T47D (cell line): ENCODE measurements at places on chromosomes 1 and 21.

- no peak for DNase-seq
Observed at GRCh38 chr1:210536254-210536961, 207.7 kb downstream of the HHAT start.

- DNase-seq: no peak
Observed at GRCh38 chr1:80799457-80799856, 1001.3 kb upstream of the ADGRL2 start.

DNA sequence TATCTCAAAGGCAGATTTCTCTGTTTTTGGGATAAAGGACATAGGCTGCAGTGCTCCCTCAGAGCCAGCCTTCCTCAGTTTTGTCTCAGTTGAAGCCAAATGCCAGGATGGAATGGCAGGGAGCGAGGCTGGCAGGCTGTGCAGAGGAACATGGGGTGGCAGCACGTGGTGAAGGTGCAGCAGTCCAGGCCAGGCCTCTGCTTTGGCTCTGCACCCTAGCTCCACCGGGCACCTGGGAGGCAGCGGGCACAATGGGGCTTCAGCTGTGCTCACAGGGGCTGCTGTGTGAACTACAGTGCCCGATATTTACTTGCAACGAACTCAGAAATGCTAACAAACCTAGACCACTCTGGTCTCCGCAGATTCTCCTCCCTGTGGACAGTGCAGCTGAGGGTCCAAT is 319.6 kb downstream of the ZNF326 start:
- no peak for DNase-seq

GRCh38 chr1:38246955-38247952 is 200.7 kb upstream of the POU3F1 start:
- DNase-seq: no peak

DNA sequence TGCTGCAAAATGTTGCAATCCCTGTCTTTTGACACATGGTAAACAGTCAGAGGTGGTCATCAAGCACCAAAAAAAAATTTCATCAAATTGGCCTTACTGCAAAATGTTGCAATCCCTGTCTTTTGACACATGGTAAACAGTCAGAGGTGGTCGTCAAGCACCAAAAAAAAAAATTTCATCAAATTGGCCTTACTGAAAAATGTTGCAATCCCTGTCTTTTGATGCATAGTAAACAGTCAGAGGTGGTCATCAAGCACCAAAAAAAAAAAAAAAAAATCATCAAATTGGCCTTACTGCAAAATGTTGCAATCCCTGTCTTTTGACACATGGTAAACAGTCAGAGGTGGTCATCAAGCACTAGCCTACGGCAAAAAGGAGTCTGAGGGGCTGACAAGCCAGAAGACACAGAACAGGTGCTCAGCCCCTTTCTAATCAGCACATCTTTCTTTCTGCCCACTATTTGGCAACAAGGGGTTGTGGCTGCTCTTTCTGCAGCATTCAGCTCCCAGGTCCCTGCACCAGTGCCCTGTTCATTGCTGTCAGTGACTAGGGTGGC is 223.8 kb downstream of the KCNH1 start:
- DNase-seq: no peak

GRCh38 chr1:89130716-89131115 is 4.8 kb upstream of the GBP2 start:
- DNase-seq: no peak

DNA sequence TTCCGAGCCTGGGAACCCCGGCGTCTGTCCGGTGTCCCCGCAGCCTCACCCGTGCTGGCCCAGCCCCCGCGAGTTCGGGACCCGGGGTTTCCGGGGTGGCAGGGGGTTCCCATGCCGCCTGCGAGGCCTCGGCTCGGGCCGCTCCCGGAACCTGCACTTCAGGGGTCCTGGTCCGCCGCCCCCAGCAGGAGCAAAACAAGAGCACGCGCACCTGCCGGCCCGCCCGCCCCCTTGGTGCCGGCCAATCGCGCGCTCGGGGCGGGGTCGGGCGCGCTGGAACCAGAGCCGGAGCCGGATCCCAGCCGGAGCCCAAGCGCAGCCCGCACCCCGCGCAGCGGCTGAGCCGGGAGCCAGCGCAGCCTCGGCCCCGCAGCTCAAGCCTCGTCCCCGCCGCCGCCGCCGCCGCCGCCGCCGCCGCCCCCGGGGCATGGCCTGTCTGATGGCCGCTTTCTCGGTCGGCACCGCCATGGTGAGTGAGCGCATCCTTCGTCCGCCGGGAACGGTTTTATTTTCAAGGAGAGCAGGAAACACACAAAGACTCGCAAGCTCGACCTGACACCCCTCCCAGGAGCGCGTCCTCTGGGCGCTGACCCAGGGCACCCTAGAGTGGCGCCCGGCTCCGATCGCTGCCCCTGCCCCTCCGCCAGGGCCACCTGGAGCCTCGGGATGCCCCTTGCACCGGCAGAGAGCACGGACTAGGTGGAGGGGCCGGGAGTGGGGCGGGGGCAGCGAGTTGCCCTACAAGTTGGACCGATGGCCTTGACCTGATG is at the start of gene ABCG1:
ABCG1 (plus strand) TSS at position 305 of the 770 bp plus-strand sequence; CDS start at position 428, 123 bp downstream.
- DNase-seq: peak; percentile 71

DNA sequence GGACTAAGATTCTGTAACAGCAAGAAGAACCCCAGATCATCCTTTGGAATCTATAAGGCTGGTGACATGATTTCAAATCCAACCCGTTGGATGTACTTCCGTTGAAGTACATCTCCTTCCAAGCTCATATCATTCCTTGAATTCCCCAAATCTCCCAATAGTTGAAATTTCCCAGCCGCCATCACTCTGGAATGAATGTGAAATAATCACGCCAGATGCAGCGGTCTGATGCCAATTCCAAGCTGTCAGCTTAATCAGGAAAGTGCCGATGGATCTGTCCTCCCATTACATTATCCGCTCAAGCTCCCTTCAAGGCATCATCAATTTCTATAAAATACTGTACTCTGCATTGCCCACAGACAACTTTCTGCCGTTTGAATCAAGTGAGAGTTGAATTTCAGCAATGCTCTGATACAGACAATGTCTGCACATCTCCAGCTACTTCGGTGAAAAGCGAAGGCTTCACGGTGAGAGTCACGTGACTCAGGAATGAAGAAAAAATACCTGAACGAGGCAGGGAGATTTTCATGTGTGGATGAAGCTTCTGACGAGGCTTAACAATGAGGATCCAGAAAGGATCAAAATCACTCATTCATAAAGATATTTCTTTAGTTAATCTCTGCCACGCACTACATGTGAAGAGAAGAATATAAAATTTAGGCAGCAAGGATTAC is 663.9 kb downstream of the AJAP1 start:
- DNase-seq: no peak

DNA sequence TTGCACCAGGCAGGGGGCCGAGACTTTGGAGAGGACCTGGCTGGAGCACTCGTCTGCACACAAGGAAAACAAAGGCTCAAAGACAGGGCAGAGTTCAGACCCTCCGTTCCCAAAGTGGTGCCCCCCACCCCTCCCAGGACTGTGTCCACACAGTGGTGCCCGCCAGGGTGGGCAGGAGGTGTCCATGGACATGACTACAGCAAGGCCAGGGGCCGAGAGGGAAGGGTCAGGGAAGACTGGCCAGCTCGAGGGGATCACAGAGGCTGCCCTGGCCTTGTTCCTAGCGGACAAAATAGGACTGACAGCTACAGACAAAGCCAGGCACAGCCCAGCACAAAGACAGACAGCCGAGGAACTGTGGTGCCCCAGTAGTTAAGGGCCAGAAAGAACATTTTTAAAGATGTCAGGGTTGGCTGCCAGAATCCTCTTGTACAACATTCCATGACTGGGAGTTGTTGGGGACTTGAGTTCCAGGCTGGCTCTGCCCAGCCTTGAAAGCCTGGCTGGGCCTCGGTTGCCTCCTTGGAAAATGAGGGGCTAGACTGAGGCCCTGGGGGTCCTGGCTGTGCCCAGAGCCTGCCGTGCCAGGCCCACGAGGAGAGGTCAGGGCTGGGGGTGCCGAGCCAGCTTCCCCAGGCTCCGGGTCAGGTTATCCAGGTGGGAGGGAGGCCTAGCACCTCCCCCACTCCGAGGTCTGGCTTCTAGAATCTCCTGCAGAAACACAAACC is 63.7 kb downstream of the SLX9 start:
- no peak for DNase-seq

- no peak for DNase-seq
Observed at GRCh38 chr1:244406337-244406736, 45.4 kb downstream of the ADSS2 start.

DNA sequence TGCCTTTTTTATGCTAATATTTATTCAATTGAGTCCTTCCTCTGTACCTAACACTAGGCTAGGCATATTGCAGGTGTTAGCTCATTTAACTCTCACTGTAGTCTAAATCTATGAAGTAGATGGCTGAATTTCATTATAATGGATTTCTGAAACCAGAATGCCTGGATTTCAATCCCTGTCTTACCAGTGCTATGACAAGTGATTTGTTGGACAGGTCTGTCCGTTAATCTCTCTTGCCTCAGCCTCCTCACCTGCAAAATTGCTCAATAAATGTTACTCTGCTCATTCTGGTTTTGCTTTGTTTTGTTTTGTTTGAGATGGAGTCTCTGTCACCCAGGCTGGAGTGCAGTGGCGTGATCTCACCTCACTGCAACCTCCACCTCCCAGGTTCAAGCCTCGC is 146.1 kb upstream of the ADGRL2 start:
- no peak for DNase-seq

GRCh38 chr1:165865633-165866340 is 38.4 kb downstream of the UCK2 start:
- DNase-seq: no peak

GRCh38 chr1:215584389-215584788 is 17.3 kb downstream of the KCTD3 start:
- no peak for DNase-seq

DNA sequence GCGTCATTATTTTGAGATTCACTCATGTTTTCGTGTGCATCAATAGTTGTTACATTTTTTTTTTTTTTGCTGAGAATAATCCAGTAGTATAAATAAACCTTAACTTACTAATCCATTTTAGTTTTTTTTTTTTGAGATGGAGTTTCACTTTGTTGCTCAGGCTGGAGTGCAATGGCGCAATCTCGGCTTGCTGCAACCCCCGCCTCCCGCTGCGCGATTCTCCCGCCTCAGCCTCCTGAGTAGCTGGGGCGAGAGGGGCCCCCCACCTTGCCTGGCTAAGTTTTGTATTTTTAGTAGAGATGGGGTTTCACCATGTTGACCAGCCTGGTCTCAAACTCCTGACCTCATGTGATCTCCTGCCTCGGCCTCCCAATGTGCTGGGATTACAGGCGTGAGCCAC is 66.0 kb downstream of the CTH start:
- no peak for DNase-seq

GRCh38 chr21:15761507-15762100 is 31.8 kb downstream of the USP25 start:
- no peak for DNase-seq

DNA sequence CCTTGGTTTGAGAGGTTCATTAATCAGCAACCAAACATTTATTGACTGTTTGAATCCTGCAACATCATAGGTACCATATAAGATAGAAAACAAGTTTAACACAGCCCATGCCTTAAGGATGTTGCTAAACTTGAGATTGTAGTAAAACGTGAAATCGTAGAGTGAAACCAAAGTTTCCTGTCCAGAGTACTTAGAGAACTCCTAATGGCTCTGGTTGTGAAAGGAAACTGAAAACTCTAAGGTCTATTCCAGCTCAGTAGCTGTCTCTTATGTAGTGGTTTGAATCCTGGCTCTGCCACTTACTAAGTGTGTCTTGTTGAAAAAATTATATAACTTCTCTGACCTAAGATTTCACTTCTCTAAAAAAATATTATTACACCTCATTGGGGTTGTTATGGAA is 310.9 kb downstream of the NTNG1 start:
- DNase-seq: no peak

- DNase-seq: no peak
Observed at GRCh38 chr1:41581216-41582003, 96.9 kb upstream of the EDN2 start.

GRCh38 chr1:183079712-183080388 is 56.6 kb downstream of the LAMC1 start:
- no peak for DNase-seq

- DNase-seq: no peak
Observed at GRCh38 chr1:246147524-246148461, 359.3 kb downstream of the SMYD3 start.

- DNase-seq: no peak
Observed at GRCh38 chr1:71154429-71154828, 73.6 kb upstream of the ZRANB2 start.

DNA sequence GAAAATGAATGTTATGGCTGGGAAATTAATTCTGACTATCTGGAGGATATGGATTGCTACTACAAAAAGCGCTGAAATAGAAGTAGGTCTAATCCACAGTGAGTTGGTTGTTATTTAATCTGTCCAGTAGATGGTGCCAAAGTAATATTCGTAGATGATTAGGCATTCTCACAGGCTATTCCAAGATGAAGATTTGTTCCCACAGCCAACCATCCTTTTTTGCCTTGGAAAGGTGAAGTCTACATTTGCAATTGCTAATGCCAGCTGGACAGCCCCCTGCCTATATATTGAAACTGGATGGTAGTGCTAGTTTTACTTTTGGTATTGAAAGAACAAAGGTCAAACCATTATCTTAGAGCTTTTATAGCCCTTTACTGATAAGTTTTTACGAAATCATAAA is 43.8 kb downstream of the RBM11 start:
- DNase-seq: peak; percentile 33

- DNase-seq: no peak
Observed at GRCh38 chr1:1039145-1039910, 19.4 kb downstream of the AGRN start.

- DNase-seq: no peak
Observed at GRCh38 chr1:213987927-213988506, at the start of gene PROX1. PROX1 (plus strand) TSS chr1:213987973; CDS start chr1:213996536, 8,563 bp downstream.

- DNase-seq: no peak
Observed at GRCh38 chr1:12161662-12162458, 4.9 kb upstream of the TNFRSF1B start.

- DNase-seq: no peak
Observed at GRCh38 chr1:211371406-211372105, 44.9 kb downstream of the TRAF5 start.

DNA sequence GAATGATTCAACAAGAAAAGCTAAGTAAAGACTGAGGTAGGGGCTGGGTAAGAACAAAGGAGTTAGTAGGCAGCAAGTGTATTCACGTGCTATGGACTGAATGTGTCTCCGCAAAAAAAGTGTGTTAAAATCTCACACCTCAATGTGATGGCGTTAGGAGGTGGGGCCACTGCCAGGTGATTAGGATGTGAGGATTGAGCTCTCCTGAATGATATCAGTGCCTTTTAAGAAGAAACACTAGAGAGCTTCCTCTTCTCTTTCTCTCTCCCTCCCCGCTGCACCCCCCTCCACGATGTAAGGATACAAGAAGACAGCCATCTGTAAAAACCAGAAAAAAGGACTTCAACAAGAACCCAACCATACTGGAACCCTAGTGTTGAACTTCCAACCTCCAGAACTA is 396.1 kb upstream of the PLXNA2 start:
- DNase-seq: no peak
